ENCODE measurements at places on chromosomes 7 and 10.

GRCh38 chr7:102287111-102287980 is 678 bp downstream of the SH2B2 start:
- H3K27me3 ChIP-seq, result peaks cover 6% of the 10 kb centered on the region
- H3K27ac ChIP-seq, result no peak overlapping the region
- peak; percentile 20 for DNase-seq

- H3K4me3 ChIP-seq, result peak overlapping the region; percentile 84
- H3K36me3 ChIP-seq, result peaks cover 20% of the 10 kb centered on the region
- peak overlapping the region; percentile 82 for H3K27ac ChIP-seq
- DNase-seq, result peak; percentile 55
- H3K4me1 ChIP-seq, result peaks cover 27% of the 10 kb centered on the region
Observed at GRCh38 chr7:93147363-93147762, 822 bp downstream of the SAMD9L start.

DNA sequence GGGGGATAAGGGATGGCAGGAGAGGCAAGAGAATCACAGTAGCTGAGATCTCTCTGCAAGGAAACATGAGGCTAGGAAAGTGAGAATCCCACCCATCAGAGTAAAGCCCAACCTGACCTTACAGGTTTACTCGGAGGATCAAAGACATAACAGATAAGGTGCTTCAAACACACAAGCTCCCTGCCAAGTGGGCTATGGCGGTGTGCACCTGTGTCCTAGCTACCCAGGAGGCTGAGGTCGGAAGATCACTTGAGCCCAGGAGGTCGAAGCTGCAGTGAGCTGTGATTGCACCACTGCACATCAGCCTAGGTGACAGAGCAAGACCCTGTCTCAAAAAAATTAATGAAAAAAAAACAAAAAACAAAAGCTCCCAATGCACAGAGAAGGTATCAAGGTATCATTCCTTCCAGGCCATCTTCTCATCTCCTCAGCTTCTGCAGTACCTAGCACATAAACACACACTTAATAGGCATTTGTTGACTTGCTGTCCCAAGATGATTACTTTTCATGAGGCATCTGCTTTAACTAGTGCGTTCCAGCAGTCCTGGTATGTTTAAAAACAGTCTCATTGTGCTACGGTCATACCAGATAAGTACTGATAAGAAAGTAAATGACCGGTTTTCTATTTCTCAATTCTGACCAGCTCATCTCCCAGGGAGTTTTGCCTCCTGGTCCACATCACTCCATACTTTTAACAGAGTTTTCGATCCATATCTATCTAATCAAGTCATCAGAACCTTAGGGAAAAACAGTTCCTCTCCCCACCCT is 13.3 kb downstream of the GNA12 start:
- H3K4me1 ChIP-seq, result peaks cover 5% of the 10 kb centered on the region
- peaks cover 11% of the 10 kb centered on the region for H3K36me3 ChIP-seq
- DNase-seq, result no peak

- H3K4me3 ChIP-seq, result no peak overlapping the region
- H3K27ac ChIP-seq, result no peak overlapping the region
- no peaks in the 10 kb centered on the region for H3K27me3 ChIP-seq
- DNase-seq, result no peak
- H3K4me1 ChIP-seq, result no peaks in the 10 kb centered on the region
Observed at GRCh38 chr7:159042103-159042502, 102.6 kb downstream of the VIPR2 start.

- peak overlapping the region; percentile 23 for H3K4me3 ChIP-seq
- no peak for DNase-seq
- H3K36me3 ChIP-seq, result peaks cover 8% of the 10 kb centered on the region
- no peaks in the 10 kb centered on the region for H3K27me3 ChIP-seq
Observed at GRCh38 chr7:96303686-96304443, 18.0 kb downstream of the SLC25A13 start.

- no peaks in the 10 kb centered on the region for H3K36me3 ChIP-seq
- no peak overlapping the region for H3K27ac ChIP-seq
- H3K4me3 ChIP-seq, result no peak overlapping the region
- H3K27me3 ChIP-seq, result no peaks in the 10 kb centered on the region
Observed at GRCh38 chr7:14258441-14258840, 269.0 kb upstream of the ETV1 start.

DNA sequence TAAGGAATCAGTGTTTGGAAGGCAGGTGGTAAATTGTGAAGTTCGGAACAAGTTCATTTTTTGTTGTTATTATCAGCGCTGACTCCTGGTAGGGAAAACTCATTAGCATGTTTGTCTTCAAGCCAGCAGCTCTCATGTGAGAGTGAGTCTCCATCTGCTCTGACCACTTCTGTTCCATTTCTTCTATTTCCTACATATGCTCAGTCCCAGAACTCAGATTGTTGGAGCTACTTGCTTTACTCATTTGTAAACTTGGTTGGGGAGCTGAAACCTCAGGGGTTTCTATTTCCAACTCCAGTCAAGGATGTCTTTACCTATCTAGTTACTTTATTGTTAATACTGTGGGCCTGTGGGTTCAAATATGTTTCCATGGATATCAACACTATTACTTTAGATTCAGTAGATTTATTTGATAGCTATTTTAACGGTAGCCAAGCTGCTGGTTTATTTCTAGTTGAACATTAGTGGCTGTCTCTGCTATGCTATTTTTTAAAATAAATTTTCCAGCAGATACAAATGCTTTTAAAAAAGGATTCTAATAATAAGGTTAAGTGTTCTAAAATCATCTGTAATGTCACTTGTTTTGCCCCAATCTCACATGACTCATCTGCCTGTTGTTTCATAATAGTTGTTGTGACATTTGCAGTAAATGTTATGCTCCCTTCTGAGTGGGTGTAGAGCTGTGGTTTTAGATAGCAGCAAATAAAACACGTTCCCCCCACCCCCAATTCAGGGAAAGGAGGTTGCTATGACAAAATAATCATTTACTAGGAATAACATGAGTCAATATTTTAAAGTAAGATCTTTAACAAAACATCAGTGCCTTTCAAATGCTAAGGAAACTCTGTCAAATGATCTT is 143.3 kb downstream of the HDAC9 start:
- no peaks in the 10 kb centered on the region for H3K27me3 ChIP-seq
- no peak overlapping the region for H3K4me3 ChIP-seq
- DNase-seq, result peak; percentile 17
- peak overlapping the region; percentile 69 for H3K27ac ChIP-seq
- no peaks in the 10 kb centered on the region for H3K36me3 ChIP-seq
- H3K4me1 ChIP-seq, result no peaks in the 10 kb centered on the region

DNA sequence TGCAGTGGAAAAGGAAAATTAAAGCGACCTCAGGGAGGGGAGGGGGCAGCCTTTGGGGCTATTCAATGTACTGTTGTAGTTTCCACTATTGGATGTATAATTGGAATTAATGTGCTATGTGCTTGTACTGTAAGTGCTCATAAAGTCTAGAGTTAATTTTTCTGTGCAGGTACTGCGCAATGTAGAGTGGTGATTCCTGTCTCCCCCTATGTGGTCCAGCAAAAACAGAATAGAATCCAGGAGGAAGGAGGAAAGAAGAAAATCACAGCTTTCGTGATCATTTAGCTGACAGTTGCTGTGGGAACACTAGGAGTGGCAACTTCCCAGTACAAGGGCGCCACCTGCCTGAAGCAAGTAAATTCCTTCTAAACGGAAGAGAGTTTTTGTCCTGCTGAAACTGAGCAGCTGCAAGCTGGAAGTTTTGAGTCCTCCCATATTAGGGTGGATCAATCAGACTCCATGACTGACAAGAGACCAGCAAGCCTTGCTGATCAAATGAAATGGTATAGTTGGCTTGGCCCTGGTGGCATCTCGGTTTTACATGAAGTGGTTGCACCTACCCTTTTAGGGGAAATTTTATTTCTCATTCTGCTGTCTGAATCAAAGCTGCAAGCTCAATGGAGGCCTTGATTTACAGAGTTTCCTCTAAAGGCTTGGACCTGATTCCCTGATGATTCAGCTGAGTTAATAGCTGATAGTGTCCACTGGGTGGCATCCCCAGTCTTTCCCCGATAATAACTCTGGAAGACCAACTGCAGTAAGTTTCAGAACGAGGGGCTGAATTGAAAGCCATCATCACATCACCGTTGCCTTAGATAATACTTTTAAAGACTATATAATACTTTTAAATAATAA is 299.8 kb downstream of the HGF start:
- no peaks in the 10 kb centered on the region for H3K36me3 ChIP-seq
- no peak overlapping the region for H3K27ac ChIP-seq
- DNase-seq, result peak; percentile 29
- H3K4me3 ChIP-seq, result no peak overlapping the region
- H3K27me3 ChIP-seq, result no peaks in the 10 kb centered on the region

- no peak overlapping the region for H3K4me3 ChIP-seq
- no peak overlapping the region for H3K27ac ChIP-seq
- no peak for DNase-seq
- peaks cover 2% of the 10 kb centered on the region for H3K27me3 ChIP-seq
Observed at GRCh38 chr10:131850383-131850870, 50.4 kb upstream of the PPP2R2D start.

- peak; percentile 91 for DNase-seq
- peak overlapping the region; percentile 65 for H3K4me3 ChIP-seq
- no peaks in the 10 kb centered on the region for H3K36me3 ChIP-seq
Observed at GRCh38 chr7:106425017-106425719, 140.4 kb upstream of the NAMPT start.

DNA sequence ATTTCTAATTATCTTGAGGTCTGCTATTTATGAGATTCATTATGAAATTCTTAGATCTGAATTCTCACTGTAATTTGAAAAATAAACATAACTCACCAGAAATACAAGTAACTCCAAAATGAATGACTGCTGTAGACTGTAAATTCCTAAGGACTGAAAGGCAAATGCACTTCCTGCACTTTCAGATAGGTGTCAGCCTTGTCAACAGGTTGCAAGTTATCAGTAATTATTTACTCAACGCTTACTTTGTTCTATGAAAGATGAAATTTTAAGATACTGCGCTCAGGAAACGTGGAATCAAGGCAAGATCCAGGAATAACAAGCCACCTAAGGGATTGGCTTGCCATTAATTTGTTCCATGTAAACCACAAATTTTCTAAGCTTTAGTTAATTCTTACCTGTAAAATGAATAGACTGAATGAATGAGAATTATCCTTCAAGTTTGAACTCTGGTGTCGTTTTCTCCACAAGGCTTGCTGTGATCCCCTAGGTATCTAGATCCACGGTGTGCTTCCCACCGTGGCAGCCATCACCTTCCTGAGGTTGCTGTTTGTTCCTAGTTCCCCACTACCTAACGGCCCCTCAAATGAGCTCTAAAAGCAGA is 12.6 kb downstream of the DHX32 start:
- no peaks in the 10 kb centered on the region for H3K36me3 ChIP-seq
- no peak for DNase-seq
- no peaks in the 10 kb centered on the region for H3K4me1 ChIP-seq
- no peak overlapping the region for H3K27ac ChIP-seq
- no peak overlapping the region for H3K4me3 ChIP-seq

- peaks cover 10% of the 10 kb centered on the region for H3K36me3 ChIP-seq
- no peak for DNase-seq
- H3K27ac ChIP-seq, result no peak overlapping the region
- no peak overlapping the region for H3K4me3 ChIP-seq
Observed at GRCh38 chr10:6624392-6624791, 44.3 kb upstream of the PRKCQ start.

- no peak for DNase-seq
- H3K4me1 ChIP-seq, result no peaks in the 10 kb centered on the region
- H3K27ac ChIP-seq, result no peak overlapping the region
Observed at GRCh38 chr7:49692516-49692915, 80.9 kb upstream of the VWC2 start.

DNA sequence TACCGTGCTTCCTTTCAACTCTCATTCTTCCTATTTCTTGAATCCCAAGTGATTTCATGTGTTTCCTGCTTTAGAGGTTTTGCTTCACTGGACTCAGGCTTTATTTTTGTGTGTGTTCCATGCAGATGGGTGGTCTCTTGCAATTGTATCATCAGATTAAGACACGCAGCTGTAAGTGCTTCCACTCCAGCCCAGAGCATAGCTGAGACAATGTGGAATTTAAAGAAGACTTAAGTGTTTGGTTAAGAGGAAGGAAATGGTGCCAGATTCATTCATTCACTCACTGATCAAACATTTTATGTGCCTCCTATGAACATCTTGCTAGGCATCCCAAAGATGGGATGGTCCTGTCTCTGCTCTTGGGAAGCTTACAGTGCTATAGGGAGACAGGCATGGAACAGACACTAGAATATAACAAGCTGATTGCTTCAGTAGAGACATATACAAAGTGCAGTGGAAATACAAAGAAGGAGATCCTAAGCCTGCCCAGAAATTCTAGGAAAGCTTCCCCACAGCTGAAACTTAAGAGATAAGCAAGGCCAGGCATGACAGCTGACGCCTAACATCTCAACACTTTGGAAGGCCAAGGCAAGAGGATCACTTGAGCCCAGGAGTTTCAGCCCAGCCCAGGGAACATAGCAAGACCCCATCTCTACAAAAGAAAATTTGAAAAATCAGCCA is 46.1 kb upstream of the LRRC17 start:
- no peaks in the 10 kb centered on the region for H3K36me3 ChIP-seq
- H3K27me3 ChIP-seq, result no peaks in the 10 kb centered on the region
- no peak overlapping the region for H3K4me3 ChIP-seq
- no peaks in the 10 kb centered on the region for H3K4me1 ChIP-seq

GRCh38 chr10:43680035-43680434 is 31.4 kb upstream of the ZNF32 start:
- H3K36me3 ChIP-seq, result no peaks in the 10 kb centered on the region
- H3K4me1 ChIP-seq, result no peaks in the 10 kb centered on the region
- H3K4me3 ChIP-seq, result no peak overlapping the region
- peaks cover 25% of the 10 kb centered on the region for H3K27me3 ChIP-seq
- H3K27ac ChIP-seq, result no peak overlapping the region

DNA sequence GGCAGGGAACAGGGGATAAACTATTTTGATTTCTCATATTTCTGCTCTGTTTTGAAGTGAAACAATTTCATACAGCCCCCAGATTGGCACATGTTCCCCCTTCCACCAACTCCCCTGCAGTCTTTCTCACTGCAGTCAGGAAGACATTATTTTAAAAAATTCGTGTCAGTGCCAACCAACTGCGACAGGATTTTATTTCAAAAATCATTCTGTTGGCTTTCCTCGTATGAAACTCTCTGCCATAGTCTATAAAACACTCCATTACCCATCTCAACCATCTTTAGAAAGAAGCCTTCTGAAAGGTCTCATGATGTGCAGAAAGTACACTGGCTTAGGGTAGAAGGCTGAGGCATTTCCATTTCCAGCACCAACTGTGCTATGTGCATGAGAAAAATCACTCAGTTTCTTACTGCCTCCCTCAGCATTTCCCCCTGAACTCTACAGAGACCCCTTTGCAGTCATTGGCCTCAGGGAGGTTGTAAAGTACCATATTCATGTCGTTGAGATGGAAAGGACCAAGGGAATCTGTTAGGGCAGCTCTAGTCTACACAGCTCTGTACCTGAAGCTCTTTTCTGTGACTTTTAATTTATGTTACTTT is 46.9 kb downstream of the STEAP1B start:
- H3K4me3 ChIP-seq, result no peak overlapping the region
- H3K27me3 ChIP-seq, result peaks cover 42% of the 10 kb centered on the region
- no peak overlapping the region for H3K27ac ChIP-seq
- H3K36me3 ChIP-seq, result no peaks in the 10 kb centered on the region

- no peaks in the 10 kb centered on the region for H3K36me3 ChIP-seq
- no peak overlapping the region for H3K4me3 ChIP-seq
- H3K4me1 ChIP-seq, result no peaks in the 10 kb centered on the region
- DNase-seq, result no peak
Observed at GRCh38 chr10:81576336-81576735, 298.7 kb upstream of the NRG3 start.

- peak overlapping the region; percentile 73 for H3K4me3 ChIP-seq
- no peak for DNase-seq
- peak overlapping the region; percentile 98 for H3K27ac ChIP-seq
- H3K27me3 ChIP-seq, result no peaks in the 10 kb centered on the region
Observed at GRCh38 chr10:71749396-71749795, 23.9 kb downstream of the VSIR start.

- no peak for DNase-seq
- H3K4me3 ChIP-seq, result no peak overlapping the region
- H3K4me1 ChIP-seq, result no peaks in the 10 kb centered on the region
- no peaks in the 10 kb centered on the region for H3K36me3 ChIP-seq
- no peak overlapping the region for H3K27ac ChIP-seq
Observed at GRCh38 chr10:28939281-28940157, 262.2 kb downstream of the BAMBI start.

Data from activated CD4-positive, alpha-beta memory T cell treated with anti-CD3 and anti-CD28 coated beads for 36 hours (primary cell).